ENCODE measurements at places on chromosomes 6 and 20.

GRCh38 chr20:17579369-17580039, 9.6 kb downstream of the DSTN start:
- no peak for DNase-seq

DNA sequence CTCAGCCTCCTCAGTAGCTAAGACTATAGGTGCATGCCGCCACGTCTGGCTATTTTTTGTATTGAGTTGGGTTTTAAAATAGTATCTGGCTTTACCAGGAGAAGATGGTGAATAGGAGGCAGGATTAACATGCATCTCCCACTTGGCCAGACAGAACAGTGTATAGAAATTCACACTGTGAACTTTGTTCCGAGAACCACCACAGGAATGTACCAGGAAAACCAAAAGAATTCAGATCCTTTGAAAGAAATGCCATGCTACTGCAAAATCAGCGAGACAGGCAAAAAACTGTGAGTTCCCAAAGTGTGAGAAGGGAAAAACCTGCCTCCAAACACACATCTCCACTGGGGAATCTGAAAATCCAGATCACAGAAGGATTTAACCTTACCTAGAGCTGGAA, 327.6 kb downstream of the NKAIN2 start:
- DNase-seq, result peak; percentile 46

- DNase-seq, result no peak
These were observed 73.3 kb downstream of the HUS1B start for GRCh38 chr6:583635-584034.

GRCh38 chr20:20297181-20297580, 70.7 kb upstream of the INSM1 start:
- DNase-seq, result no peak

GRCh38 chr6:127219869-127220268, 46.8 kb upstream of the RNF146 start:
- no peak for DNase-seq

GRCh38 chr6:135451617-135452190, 45.8 kb downstream of the AHI1 start:
- peak; percentile 13 for DNase-seq

Data from smooth muscle cell of the brain vasculature (primary cell).